ENCODE measurements at places on chromosomes 12 and 14. TPM values are rescaled to one million over a fixed set of nuclear protein-coding genes. Genes with fewer than 3 reads are reported as not detected.

The RPGRIP1 gene
- total RNA-seq: 0.22 TPM

The CCDC59 gene
- total RNA-seq: 30.9 TPM

The SPX gene
- 0.29 TPM for total RNA-seq

The EIF2S3B gene
- 2.8 TPM for total RNA-seq

The STYK1 gene
- total RNA-seq: not detected

The RASSF9 gene
- 0.14 TPM for total RNA-seq

The ZFHX2 gene
- 0.14 TPM for total RNA-seq

The MYO1A gene
- total RNA-seq: not detected

The DUSP6 gene
- 170 TPM for total RNA-seq

The BCL11B gene
- not detected for total RNA-seq

The CLEC2A gene
- not detected for total RNA-seq

The ZNF891 gene
- total RNA-seq: 0.44 TPM

The RTL1 gene
- not detected for total RNA-seq

The KCNC2 gene
- total RNA-seq: not detected

The KRT5 gene
- total RNA-seq: 1.7 TPM

The VRTN gene
- not detected for total RNA-seq

The FBLN5 gene
- 61.1 TPM for total RNA-seq

The MYO1H gene
- not detected for total RNA-seq

The SLC10A1 gene
- total RNA-seq: not detected

All from placental pericyte (primary cell).